Tibial nerve (tissue), 4 donors: ENCODE measurements at places on chromosomes 3 and 15.

DNA sequence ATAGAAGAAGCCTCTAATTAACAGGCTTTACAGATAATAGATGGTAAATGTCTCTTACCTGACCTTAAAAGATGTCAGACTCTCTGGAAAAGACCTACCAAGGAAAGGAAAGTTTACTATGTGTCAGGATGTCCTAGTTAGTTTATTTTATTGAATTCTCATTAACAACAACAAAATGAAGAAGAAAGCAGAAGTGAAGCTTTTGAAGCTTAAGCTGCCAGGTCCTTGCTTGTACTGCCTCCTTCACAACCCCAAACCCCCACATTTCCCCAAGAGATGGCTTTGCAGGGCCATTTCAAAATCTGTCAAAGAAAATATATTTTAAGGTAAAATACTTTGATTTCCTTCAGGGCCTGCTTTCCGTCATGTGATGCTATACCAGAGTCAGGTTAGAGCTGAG is 798.4 kb downstream of the TUSC7 start:
- DNase-seq, result no peak

DNA sequence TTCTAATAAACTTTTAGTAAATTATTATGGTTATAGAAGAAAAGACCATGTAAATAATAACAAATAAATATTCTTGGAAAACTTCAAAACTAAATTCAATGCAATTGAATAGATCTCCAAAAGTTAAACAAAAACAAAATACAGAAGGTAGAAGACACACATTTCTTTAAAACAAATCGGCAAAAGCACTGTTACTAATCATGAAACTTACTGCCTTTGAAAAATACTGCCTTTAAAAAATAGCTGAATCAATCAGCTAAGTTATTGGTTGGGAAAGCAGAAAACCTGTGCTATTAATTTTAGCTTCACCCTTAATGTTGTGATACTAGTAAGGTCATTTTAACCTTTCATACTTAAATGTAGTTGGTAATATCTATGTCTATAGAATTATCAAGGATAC is 3.0 kb downstream of the GPR15 start:
- no peak for DNase-seq

DNA sequence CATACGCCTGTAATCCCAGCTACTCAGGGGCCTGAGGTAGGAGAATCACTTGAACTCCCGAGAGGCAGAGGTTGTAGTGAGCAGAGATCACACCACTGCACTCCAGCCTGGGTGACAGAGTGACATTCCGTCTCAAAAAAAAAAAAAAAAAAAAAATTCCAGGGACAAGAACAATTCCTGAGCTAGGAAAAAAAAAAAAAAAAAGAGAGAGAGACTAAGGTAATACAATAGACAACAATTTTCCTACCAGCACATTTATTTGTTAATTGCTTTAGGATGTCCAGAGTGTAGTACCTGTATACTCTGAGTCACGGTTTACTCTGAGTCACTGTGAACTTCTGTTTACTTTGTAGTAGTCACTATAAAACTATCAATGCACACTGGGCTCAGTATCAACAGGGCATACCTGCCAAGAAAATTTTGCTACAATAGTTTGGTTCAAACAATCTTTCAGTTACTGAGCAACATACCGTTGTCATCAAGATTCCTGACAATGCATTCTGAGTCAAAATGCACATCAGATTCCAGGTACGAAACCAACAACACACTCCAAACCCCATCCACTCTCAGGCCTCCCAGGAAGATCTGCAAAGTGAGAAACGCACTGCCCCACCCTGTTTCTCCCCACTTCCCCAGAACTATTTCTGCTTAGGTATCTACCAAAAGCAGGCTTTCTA is 28.3 kb downstream of the IGF2BP2 start:
- DNase-seq, result no peak

GRCh38 chr3:29153811-29154210 is 127.1 kb upstream of the RBMS3 start:
- DNase-seq, result no peak

GRCh38 chr3:81249540-81250029 is 511.9 kb downstream of the GBE1 start:
- DNase-seq, result no peak

GRCh38 chr3:186810336-186810996 is 4.2 kb upstream of the RFC4 start:
- no peak for DNase-seq

GRCh38 chr3:151307131-151307530 is 9.5 kb downstream of the GPR87 start:
- no peak for DNase-seq

- DNase-seq, result no peak
Observed at GRCh38 chr3:33194303-33194702, 24.3 kb downstream of the SUSD5 start.

GRCh38 chr3:188635258-188636042 is 481.5 kb downstream of the LPP start:
- no peak for DNase-seq

GRCh38 chr3:29590012-29590411 is 309.1 kb downstream of the RBMS3 start:
- no peak for DNase-seq

DNA sequence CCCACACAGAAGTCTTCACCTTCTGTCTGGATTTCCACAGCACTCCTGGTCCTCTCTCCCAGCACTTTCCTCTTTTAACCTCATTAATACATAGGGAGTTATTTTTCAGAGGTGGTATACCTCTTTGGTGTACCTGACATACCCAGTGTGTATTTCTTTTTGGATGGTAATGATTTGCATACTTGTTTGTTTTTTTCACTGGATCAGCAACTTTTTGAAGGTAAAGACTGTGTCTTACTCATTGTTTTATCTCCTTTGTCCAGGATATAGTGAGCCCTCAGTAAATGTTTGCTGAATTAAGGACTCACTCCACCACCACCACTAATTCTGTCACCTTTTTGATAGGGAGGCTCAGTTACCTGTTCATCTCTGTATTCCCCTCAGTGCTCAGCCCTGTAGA is 52.1 kb downstream of the SACM1L start:
- no peak for DNase-seq

GRCh38 chr3:48650723-48651122 is 12.0 kb downstream of the CELSR3 start:
- no peak for DNase-seq

- no peak for DNase-seq
Observed at GRCh38 chr15:56913241-56913640, 5.2 kb upstream of the TCF12 start.

DNA sequence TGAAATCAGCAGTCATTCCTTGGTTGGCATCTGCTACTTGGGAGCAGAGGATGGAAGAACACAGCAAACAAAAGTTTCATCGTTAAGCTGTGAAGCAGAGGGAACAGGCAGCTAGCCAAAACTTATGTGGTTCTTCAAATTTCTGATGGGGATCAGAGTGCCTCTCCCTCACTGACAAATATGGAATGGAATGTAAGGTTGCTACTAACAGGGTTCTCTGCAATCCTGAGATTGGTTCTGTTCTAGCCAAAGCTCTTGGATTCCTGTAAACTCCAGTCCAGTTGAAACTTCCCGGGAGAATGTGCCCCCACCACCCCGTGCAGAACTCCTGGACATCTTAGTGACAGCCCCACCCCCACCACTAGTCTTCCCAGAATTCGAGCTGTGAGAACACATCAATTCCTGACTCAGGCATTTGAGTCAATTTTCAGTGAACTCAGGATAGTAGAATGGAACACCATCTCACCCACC is 55.9 kb upstream of the PHLDB2 start:
- peak; percentile 69 for DNase-seq

- no peak for DNase-seq
Observed at GRCh38 chr3:94568041-94568440, 505.2 kb downstream of the NSUN3 start.

DNA sequence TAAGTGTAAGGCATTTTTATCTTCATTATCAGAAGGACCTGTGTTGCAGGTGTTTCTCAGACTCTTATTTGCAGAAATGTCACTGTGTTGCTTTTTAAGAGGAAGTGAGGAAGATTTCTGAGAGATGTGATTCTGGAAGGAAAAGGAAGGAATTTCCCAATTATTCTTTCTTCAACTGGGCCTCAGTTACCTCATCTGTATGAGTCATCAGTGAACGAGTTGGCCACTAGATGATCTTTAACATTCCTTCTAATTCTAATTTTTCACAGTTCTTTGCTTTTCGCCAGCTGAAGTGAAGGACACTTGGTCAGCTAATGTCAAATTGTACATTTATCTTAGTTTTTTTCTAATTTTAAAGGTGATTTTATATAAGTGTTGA is 28.9 kb downstream of the CLEC3B start:
- no peak for DNase-seq

DNA sequence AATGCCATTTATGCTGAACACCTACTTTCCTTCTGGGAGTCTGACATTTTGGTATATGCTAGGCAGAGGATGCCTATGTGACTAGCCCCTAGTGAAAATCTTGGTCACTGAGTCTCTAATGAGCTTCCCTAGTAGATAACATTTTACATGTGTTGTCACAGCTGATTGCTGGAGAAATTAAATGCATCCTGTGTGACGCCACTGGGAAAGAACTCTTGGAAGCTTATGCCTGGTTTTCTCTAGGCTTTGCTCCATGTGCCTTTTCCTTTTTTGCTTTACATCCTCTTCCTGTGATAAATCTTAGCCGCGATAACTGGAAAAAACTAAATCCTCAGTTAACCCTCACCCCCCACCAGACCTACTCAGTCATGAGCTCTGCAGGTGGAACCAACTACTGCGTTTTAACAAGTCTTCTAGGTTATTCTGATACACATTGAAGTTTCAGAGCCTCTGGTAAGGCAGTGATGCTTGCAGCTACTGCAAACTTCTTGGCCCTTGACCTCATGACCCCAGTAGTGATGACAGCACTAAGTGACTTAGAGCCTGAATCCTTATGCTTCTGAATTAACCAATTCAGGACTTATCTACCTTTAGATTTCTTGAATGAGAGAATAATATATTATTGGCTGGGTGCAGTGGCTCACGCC is 292.4 kb upstream of the SOX14 start:
- no peak for DNase-seq

GRCh38 chr3:37492468-37492867 is 318.1 kb upstream of the LRRFIP2 start:
- DNase-seq, result no peak

DNA sequence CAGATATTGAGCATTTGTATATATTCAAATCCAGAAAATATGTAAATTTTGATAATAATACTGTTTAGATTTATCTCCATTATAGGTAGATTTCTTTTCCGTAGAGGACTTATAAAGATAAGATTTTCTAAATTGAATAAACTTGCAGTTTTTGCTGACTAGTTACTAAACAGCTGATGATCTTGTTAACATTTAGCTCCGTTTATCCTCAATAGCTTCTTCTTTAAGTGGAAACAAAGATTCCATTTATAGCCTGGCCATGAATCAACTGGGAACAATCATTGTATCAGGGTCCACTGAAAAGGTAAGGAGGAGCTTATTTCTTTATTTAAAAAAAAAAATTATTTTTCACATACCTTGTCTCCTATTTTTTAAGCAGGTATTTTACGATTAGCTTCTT is 16.7 kb downstream of the WDR48 start:
- DNase-seq, result no peak

DNA sequence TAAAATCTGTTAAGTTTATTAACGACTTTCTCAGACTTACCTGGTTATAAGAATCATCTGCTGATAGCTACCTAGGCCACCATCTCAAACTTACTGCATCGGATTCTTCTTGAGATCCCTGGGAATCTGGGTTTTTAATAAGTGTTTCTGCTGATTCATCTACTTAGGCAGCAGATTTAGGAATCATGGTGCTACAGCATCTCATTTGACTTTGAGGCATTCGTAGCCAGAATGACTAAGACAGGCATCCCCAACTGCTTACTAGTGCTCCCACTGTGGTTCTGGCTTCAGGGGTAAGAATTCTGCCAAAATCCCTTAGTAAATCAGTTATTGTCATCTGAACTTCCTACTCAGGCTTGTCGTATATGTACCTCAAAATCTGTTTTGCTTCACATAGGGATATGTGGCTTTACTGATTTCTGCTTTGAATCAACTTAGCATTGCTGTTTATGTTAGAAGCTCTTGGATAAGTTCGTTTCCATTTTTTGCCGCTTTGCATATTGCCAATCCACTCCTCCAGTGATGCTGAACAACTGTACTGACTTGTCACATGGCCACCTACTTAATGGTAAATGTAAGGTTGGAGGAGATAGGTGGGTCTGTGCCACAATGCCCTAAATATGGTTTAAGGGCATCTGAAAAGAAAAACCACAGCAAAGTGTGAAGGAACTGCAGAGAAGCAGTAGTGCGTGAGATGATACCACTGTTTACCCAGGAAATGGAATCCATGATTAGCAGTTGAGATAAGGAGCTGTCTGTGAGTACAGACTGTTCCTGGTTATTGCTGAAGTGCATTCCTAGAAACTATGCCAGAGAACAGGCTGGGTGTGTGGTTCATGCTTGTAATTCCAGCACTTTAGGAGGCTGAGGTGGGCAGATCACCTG is 60.3 kb downstream of the MAP6D1 start:
- no peak for DNase-seq

- DNase-seq, result peak; percentile 49
Observed at GRCh38 chr3:73729969-73730440, 105.3 kb upstream of the PDZRN3 start.

DNA sequence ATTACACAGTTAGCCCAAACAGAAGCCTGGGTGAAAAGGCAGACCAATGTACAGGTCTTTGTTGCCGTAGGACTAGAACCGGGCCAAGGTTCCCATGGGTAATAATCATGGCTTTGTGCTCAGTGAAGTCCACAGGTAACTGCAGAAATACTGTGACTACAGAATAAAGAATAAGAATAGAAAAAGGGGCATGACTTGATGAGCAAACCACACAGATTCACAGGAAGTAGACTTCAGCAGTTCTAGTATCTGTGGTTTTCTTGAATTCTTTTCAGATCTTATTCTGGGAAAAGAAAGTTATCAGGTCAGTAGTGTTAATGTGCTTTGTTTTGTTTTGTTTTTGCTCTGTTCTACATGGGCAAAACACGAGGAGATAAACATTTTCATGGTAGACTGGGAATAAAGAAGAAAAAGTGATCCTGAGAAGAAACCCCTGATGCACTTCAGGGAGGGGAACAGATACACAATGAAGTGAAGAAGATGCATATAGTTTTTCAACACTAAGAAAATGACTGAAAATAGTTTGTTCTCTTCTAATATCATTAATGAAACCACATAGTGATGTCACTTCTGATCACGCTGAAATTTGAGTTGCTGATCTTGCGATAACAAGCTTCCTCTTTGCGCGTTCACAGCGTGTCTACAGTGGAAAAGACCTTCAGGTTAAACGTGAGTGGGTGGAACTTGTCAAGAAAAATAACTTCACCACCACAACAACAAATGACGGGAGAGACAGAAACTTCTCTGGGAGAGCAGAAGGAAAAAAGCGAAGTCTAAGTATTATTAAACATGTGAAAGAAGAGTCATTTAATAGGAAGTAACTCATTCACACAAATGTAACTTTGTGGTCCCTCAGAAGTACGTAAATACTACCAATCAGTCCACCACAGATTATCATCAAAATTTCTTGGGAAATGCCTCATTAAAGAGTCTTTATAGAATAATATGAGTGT is 315.8 kb upstream of the SATB1 start:
- no peak for DNase-seq
